Stimulated activated CD4-positive, alpha-beta T cell treated with anti-CD3 and anti-CD28 coated beads, Interleukin-15, amount 100 ng/mL, for 1 hour (primary cell): ENCODE measurements at places on chromosomes 3 and 15.

DNA sequence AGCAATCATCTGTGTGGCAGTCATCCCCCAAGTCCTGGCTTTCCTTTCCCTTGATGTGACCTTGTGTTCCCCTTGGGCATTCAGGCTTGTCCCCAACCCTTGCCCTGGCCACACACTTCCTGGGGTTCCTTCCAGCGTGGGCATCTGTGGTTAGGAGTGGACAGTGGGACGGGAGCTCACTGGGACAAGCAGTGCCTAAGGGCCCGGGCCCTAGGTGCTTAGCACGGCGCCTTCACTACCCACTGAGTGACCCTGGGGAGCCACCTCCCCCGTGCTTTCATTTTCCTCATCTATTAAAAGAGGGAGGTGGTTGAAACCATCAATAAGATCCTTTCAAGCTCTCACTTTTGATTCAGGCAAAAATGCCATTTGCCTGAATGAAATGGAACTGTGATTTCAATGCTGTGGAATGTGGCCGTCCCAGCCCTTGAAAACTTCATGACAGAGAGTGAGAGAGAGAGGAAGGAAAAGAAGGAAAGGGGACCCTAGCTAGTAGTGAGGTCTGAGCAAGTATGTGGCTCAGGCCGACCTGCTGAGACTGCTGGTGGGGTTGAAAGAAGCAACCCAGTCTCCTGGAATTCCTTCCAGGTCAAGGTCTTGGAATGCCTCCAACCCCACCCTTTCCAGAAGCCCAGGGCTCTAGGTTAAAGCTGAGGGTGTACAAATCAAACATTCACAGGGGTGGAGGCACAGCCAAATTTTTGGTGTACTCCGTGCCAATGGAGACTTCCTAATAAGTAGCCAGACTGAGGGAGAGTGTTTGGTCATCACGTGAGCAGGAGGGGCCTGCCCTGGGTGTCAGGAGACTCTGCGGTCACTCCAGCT, 302.9 kb downstream of the TLE3 start:
- no peak for DNase-seq

- DNase-seq = no peak
Observed at GRCh38 chr15:29613951-29614382, 208.3 kb downstream of the TJP1 start.

GRCh38 chr3:123394391-123395020, 54.4 kb downstream of the ADCY5 start:
- no peak for DNase-seq

DNA sequence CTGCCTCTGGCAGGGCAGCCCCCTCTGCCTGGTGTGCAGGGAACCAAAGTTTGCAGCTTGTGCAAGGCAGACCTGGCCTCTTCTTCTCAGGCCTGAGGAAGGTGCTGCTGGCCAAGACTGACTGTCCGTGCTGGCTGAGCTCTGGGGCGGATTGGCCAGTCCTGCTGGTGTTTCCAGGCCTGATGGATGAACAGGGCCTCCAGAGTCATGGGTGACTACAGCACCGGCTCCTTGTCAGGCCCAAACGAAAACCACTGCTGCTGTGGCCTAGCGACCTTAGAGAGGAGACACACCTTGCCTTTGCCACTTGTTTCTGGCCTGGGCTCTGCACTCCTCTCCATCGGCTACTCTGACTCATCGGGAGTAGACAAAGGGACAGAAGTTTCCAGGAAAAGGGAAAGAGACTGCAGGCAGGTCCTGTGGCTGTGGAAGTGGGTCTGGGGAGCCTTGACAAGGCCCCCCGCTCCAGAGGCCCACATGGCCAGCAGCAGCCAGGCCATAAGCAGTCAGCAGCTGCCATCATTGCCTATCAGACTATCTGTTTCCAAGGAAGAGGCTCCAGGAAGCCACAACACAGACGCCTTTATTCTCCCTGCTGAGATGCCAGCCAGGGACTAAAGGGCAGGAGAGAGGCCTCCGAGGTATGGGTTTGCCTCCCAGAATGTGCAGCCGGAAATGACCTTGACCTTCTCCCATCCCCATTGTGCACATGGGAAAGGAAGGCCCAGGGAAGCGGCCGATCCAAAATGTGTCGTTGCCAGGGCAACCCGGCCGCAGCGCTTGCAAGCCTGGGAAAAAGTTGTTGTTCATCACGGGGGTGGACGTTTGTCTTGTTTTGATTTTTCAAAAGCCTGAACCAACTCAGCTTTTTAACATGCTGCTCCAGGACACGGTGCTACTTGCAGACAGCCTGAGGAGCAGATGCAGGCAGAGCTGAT, 160.5 kb downstream of the CHSY1 start:
- DNase-seq = no peak

DNA sequence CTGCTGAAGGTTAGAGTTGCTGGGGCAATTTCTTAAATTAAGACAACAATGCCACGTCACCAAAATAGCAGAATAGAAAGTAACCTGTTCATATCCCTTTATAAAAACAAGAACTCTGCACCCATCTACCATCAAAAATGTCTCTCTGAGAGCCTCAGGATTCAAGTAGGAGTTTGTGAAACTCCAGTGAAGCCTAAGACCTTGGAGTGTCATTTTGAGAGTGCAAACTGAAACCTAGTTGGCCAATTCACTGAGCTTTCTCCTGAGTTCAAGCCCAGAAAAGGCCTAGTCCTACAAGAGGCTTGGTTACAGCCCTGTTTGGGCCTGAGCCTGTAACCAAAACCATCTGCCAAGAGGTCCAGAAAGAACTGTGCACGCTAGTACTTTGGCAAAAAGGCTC, 335.1 kb downstream of the EFHB start:
- DNase-seq = no peak

DNA sequence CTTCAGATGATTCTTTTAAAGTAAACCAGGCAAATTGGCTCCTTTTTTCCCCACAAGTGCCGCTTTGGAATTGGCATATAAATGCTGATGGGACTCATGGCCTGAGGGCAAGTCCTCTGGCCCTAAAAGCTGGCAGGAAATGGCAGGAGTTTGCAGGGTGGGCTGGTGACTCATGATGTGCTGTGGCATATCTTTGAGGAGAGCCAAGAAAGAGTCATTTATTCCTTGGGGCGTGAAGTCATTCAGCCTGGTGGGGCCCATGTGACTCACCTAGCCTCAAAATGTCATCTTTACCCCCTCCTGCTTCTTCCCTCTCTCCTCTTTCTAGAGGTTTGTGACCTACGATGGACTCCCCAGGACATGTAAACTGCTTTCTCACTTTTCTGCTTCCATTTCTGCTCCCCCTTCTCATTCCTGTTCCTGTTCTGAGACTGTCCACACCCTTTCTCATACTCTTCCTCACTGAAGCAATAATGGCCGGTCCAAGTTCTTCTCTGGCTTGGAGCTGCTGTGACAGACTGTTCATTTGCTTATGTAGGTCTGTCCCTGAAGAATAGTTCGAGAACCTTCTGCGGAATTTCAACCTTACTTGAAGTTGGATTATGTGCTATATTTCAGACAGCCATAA, 326.1 kb downstream of the SATB1 start:
- DNase-seq = peak; percentile 1

GRCh38 chr3:20322085-20322484, 136.1 kb upstream of the SGO1 start:
- no peak for DNase-seq
